Caki2 (cell line): ENCODE measurements at places on chromosomes 11 and 22. TPM values are rescaled to one million over a fixed set of nuclear protein-coding genes. Genes with fewer than 3 reads are reported as not detected.

The ISX gene
- total RNA-seq = not detected in 2 replicates

The ZW10 gene
- 9.9 and 12.7 TPM in 2 replicates for total RNA-seq

DNA sequence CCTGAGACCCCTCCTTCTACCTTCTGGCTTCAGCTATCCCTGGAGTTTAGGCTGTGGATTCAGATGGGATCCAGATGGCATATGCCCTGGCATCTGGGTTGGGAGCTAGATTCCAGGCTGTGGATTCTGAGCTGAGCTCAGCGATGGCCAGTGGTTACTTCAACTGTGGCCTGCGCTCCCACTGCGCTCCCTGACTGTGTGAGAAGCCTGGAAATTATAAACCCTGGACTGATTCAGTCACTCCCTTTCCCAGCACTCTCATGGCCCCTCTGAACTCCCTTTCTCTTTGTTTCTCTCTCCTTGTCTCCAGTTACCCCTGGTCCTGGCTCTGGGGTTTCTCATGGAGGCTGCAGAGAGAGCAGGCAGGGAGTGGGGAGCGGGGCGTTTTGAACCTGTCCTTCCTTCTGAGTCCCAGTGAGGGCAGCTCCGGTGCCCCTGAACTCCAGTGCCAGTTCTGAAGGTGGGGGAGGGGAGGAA is 4.8 kb downstream of the ARHGEF17 start:
- DNase-seq = no peak

GRCh38 chr11:116422556-116422955 is 350.2 kb downstream of the BUD13 start:
- no peak for DNase-seq
